ENCODE measurements at places on chromosomes 6 and 20.

GRCh38 chr20:50982363-50982762 lies 23.7 kb downstream of the MOCS3 start:
- DNase-seq, result peak; percentile 71

DNA sequence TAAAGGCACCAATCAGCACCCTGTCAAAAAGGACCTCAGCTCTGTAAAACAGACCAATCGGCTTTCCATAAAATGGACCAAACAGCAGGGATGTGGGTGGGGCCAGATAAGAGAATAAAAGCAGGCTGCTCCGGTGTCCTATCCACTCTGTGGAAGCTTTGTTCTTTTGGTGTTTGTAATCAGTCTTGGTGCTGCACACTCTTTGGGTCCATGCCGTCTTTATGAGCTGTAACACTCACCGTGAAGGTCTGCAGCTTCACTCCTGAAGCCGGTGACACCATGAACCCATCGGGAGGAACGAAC lies 7.3 kb upstream of the PXDC1 start:
- DNase-seq, result no peak

GRCh38 chr6:82006027-82006738 lies 241.4 kb downstream of the IBTK start:
- peak; percentile 49 for DNase-seq

- no peak for DNase-seq
These were observed 9.3 kb downstream of the ADNP start for GRCh38 chr20:50921803-50922501.

GRCh38 chr6:6681075-6681849 lies 92.7 kb downstream of the LY86 start:
- DNase-seq, result peak; percentile 17

Data from AG10803 (cell line).